Hematopoietic multipotent progenitor cell (in vitro differentiated cells): ENCODE measurements at places on chromosomes 3 and 15. TPM values are rescaled to one million over a fixed set of nuclear protein-coding genes. Genes with fewer than 3 reads are reported as not detected.

LTF gene
- total RNA-seq: 3.2 TPM

UBE3A gene
- 39.3 TPM for total RNA-seq

DNA sequence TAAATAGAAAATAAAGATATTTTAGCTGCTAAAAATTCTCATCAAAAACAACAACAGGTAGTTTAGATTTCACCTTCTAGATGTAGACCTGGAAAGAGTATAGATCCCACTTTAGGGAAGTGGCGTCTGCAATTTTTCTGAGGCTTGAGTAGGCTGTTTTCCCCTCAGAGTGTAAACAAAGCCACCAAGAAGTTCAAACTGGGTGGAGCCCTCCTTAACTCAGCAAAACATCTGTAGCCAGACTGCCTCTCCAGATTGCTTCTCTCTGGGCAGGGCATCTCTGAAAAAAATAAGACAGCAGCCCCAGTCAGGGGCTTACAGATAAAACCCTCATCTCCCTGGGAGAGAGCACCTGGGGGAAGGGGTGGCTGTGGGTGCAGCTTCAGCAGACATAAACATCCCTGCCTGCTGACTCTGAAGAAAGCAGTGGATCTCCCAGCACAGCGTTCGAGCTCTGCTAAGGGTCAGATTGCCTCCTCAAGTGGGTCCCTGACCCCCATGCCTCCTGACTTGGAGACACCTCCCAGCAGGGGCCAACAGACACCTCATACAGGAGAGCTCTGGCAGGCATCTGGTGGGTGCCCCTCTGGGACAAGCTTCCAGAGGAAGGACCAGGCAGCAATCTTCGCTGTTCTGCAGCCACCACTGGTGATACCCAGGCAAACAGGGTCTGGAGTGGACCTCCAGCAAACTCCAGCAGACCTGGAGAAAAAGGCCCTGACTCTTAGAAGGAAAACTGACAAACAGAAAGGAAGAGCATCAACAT, 259.6 kb downstream of the STXBP5L start:
- DNase-seq: no peak

DNA sequence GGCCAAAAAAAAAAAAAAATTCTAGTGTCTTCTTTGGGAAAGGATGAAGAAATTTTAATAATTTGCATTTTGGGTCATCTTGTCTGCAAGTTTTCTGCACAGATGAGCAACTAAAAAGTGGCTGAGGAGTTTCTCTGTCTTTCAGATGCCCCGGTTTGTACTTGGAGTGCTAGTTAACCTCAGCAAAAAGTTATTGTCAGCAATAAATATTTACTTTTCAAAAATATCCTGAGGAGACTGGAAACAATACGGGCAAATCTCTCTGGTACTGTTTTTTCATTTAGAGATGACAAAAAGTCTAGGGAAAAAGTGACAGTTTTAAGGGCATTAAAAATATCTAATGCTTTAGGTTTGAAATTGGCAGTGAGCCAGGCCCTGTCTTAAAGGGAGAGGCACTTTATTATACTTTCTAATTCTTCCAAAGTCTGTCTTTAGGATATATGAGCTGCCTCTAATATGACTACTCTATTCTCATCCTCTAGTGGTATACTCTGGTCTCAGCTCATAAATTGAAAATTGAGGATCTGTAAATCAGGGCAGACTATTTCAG, 436.0 kb upstream of the NR2F2 start:
- no peak for DNase-seq

GNAT1 gene
- not detected for total RNA-seq

DNA sequence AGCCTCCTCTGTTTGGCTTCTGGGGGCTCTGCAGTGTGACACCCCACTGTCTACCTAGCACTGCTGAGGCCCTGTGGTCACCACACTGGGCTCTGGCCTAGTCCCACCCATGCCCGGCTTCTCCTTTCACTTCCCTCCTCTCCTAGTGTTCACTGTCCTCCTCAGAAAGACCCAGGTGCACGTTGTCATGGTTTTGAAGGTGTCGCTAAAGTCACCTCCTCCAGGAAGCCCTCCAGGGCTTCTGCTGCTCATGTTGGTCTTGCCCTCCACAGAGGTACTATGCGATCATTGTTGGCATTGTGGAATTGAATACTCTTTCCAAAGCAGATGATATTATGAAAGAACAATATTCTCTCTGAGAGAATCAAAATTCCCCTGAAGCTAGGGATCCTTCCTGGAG, 163.5 kb downstream of the GABRG3 start:
- no peak for DNase-seq

EFHB gene
- not detected for total RNA-seq
